ENCODE measurements at places on chromosomes 6 and 20.
A peak's percentile ranks its signal among the peaks of the same experiment; 100 is the strongest.

DNA sequence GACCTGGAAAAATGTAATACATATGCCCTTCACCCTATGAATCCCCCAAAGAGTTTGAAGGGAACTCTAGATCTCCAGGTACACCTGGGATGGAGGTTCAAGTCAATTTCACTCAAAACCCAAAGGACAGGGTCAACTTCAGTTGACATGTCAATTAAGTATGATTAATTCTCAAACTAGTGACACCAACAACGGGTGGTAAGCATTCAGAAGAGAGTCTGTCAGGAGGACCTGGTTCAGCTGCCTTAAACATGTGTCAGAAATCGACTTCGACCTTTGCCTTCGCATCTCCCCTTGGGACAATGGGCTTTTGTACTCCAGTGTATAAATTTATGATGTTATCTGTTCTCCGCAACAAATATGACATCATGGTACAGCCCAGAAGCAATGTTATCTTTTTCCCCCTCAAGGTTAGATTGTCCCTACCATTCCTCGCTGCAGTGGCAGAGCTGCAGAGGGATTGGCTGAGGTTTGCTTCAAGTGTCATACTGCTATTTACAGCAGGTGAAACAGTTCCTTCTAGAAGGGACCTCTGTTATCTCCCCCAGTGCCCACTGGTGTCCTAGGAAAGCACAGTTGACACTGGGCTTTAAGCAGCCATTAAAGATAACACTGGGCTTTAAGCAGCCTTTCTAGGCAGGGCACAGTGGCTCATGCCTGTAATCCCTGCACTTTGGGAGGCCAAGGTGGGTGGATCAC is 94.7 kb upstream of the SNX9 start:
- DNase-seq = no peak

DNA sequence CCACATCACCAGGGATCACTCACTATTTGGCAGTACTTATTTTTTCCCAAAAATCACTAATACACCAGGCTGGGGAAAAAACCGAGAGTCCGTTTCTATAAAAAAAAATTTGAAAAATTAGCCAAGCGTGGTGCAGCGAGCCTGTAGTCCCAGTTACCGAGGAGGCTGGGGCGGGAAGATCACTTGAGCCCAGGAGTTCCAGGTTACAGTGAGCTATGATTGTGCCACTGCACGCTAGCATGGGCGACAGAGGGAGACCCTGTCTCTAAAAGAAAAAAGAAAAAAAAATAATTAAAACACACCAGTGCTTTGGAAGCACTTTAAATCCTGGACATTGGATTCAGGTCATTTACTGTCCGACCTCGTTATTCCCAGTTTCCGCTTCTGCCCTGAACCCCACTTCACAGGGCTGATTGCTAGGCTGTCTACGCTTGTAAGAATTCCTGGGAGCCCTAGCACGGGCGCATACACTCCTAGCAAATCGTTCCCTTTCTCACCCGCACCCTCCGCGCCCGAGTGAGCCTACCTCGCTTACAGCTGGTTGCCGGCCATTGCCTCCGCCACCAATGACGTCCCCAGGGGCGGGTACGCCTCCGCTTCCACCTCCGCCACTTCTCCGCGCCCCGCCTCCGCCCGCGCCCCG is at the start of gene TPMT:
TPMT (minus strand) TSS at position 571 of the 643 bp plus-strand sequence. CDS start 5,950 bp downstream, outside the sequence.
- DNase-seq = peak; percentile 20

GRCh38 chr6:18536591-18537055 is 149.5 kb downstream of the RNF144B start:
- DNase-seq = no peak

- DNase-seq = no peak
Measured at GRCh38 chr6:144655376-144655775, 370.2 kb downstream of the UTRN start.

DNA sequence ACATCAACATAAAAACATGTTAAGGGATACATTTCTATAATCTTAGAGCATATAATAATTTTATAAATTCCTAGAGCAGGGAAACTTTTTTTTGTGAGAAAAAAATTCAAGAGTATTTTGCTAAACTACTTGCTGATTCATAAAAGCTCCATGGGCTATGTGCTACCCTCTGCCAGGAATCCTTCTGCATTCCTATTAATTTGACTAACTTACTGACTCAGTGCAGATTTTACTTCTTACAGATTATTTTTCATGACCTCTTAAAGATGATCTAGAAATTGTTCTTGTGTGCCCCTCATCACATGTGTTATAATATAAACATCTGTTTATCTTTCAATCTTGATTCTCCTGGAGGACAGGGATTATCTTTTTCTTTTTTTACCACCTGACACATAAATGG is 5.7 kb downstream of the VTA1 start:
- peak; percentile 80 for DNase-seq

- DNase-seq = no peak
Measured at GRCh38 chr20:43774754-43775153, 48.0 kb upstream of the GTSF1L start.

- DNase-seq = no peak
Measured at GRCh38 chr6:80967609-80968008, 784.9 kb downstream of the TENT5A start.

- DNase-seq = no peak
Measured at GRCh38 chr6:99495466-99495865, 19.8 kb downstream of the USP45 start.
